ENCODE measurements at places on chromosomes 16 and 17.
A peak's percentile ranks its signal among the peaks of the same experiment; 100 is the strongest.

DNA sequence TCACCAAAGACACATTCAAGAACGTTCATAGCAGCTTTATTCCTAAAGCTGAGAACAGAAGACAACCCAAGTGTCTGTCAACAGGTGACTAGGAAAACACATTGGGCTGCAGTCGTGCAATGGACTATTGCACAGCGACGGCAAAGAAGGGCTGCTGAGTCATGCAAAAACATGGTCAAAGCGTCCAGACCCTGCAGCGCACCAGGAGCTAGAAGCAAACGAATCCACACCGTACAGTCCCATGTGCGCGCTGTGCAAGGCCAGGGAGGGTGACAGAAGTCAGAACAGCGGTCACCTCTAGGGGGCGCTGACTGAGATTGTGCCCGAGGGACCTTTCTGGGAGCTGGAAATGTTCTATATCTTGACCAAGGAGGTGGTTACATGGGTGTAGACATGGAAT is 266.4 kb downstream of the MAF start:
- no peak for DNase-seq

GRCh38 chr16:85615014-85615851 is 2.1 kb downstream of the GSE1 start:
- peak; percentile 66 for DNase-seq

GRCh38 chr17:66567234-66568170 is 265.1 kb downstream of the PRKCA start:
- peak; percentile 76 for DNase-seq

DNA sequence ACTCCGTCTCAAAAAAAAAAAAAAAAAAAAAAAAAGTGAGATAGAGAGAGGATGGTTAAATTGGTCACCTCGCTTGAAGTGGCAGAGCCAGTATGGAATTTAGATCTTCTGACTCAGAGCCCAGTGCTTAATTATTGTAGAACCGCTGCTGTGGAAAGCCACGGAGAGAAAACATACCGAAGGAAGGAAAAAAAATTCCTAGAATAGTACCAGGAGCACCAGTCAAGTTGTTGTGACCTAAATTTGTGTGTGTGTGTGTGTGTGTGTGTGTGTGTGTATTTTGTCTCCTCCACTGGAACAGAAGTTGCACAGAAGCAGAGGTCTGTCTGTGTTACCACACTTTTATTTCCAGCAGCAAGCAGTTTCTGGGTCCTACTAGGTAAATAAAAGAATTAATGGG is 10.6 kb upstream of the NUP85 start:
- no peak for DNase-seq

DNA sequence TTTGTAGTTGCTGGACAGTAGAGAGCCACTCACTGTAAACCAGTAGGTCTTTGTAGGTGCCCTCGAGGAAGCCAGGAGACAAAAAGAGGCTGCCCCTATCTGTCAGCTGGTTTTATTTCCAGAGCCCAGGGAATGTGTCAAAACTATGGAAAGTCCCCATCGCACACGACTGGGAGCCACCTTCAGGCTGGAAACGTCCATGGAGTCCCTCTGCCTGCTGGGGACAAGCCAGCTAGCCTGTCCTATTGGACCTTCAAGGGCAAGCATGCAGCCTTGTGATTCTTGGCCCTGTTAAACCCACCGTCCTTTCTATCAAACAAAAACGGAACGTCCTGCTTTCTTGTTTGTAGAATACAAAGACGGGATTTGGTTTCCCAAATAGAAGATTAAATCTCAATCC is 289.8 kb downstream of the SLC39A11 start:
- DNase-seq: no peak

- DNase-seq: no peak
Measured at GRCh38 chr17:13209081-13209480, 191.3 kb upstream of the ELAC2 start.

DNA sequence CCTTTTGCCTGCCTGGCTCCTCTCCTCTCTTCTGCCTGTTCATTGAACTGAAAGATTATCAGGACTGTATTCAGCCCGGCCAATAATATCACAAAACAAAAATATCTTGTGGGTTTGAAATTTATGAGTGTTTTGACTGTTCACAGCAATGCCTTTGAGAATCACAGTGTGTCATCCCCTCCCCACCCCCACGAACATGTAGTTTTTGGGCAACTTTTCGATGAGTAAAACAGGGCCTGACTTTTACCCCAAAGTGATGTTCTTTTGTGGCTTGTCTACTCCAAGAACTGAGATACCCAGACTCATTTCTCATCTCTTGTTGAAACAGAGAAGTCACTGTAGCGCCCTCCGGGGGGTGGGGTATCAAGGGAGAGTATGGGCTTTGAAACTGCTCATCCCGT is 675.7 kb downstream of the WWOX start:
- DNase-seq: no peak

DNA sequence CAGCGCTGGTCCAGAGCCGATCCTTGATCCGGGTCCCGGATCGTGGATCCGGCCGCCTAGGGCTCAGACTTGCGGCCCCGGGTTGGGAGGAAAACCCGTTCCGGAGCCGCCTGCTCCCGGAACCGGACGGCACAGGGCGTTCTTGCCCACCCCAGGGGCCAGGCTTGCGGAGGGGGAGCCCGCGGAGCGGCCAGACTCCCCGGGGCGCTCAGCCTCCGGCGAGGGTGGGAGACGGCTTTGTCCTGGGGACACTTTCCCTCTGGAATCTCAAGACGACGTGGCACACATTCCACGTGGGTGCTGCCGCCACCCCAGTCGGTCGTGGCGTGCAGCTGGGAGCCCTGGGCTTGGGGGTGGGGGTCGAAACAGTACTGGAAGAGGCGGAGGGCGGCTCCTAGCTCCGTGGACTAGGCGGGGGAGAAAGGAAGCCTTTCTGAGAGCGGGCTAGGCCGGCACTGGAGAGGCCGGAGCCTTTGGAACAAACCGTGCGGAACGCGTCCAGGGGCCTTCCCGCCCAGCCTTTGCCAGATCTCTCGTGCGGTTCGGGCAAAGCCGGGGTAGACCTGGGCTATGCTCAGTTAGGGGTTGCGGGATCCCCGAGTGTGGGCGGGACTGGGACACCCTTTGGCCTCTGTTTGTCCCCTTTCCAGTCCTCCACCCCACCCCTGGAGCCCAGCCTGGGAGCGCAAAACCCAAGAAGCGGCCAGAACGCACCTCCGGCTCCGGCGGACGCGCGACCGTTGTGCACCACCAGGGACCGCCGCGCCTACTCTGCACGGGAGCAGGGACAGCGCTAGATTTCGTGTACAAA is 26.5 kb downstream of the SREBF1 start:
- DNase-seq: peak; percentile 93

GRCh38 chr16:46688101-46688653 is 801 bp downstream of the VPS35 start:
- DNase-seq: no peak

Data from retina (tissue), 1 donor.